ENCODE measurements at places on chromosomes 16 and 17. TPM values are rescaled to one million over a fixed set of nuclear protein-coding genes. Genes with fewer than 3 reads are reported as not detected.
A peak's percentile ranks its signal among the peaks of the same experiment; 100 is the strongest.

- no peaks in the 10 kb centered on the region for H3K36me3 ChIP-seq
- no peak for DNase-seq
- no peak overlapping the region for H3K4me3 ChIP-seq
- no peaks in the 10 kb centered on the region for H3K4me1 ChIP-seq
- no peaks in the 10 kb centered on the region for H3K27me3 ChIP-seq
These were observed 30.5 kb downstream of the PLCG2 start for GRCh38 chr16:81809567-81809966.

GRCh38 chr17:39643271-39643670 lies 6.3 kb downstream of the STARD3 start:
- no peaks in the 10 kb centered on the region for H3K36me3 ChIP-seq
- H3K27me3 ChIP-seq, result no peaks in the 10 kb centered on the region
- H3K4me3 ChIP-seq, result no peak overlapping the region
- H3K4me1 ChIP-seq, result peaks cover 15% of the 10 kb centered on the region
- H3K27ac ChIP-seq, result no peak overlapping the region

DNA sequence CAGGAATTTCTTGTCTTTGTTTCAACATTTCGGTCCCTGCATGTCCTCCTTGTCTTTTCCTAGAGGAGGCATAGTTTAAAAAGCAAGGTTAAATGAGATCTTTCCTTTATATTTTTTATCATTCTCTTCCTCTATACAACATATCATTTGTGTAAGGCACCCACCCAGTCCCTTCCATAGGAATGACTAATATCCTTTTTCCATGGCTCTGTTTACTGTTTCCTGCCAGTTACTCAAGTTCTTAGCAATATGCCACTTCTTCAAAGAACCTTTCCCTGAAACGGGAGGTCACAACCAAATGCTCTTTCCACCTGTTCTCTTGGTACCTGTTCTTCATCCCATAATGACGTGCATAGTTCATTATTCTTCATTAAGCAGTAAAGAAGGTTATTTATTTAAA lies 1237.1 kb upstream of the GOT2 start:
- no peak for DNase-seq
- H3K4me1 ChIP-seq, result no peaks in the 10 kb centered on the region
- no peak overlapping the region for H3K27ac ChIP-seq
- H3K4me3 ChIP-seq, result no peak overlapping the region
- no peaks in the 10 kb centered on the region for H3K36me3 ChIP-seq

DNA sequence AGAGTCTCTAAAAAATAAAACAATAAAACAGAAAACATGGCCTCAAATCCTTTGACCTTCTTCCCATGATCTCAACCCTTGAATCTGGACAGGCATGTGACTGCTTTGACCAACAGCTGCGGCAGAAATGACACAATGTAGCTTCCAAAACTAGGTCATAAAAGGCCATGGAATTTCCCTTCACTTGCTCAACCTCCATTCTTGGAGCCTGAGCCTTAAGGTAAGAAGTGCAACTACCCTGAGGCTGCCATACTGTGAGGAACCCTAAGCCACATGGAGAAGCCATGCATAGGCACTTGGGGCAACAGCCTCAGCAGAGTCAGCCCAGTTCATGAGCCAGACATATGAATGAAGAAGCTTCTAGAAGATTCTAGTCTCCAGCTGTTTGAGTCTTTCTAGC lies 75.7 kb upstream of the BRD7 start:
- H3K36me3 ChIP-seq, result no peaks in the 10 kb centered on the region

GRCh38 chr17:64788286-64789060 lies 126.4 kb upstream of the SMURF2 start:
- no peak overlapping the region for H3K27ac ChIP-seq
- DNase-seq, result no peak

DNA sequence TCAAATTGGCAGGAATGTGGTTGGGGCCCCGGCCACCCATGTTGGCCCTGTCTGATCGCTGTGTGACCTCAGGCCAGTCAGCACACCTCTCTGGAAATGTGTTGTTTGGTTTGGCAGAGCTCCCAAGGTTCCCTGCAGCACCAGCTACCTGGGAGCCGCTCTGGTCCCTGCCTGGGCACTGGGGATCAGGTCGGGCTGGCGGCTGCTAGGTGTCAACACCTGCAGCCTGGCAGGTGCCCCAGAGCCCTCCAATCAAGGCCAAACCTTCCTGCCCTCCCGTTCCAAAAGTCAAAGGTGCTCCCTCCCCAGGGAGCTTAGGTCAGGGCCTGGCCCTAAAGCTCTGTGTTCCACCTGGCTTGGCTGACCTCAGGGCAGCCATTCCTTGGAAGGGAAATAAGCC lies 55.9 kb downstream of the ZDHHC7 start:
- no peak overlapping the region for H3K27ac ChIP-seq
- H3K4me3 ChIP-seq, result no peak overlapping the region
- no peak for DNase-seq
- no peaks in the 10 kb centered on the region for H3K27me3 ChIP-seq
- no peaks in the 10 kb centered on the region for H3K36me3 ChIP-seq
- peaks cover 13% of the 10 kb centered on the region for H3K4me1 ChIP-seq

DNA sequence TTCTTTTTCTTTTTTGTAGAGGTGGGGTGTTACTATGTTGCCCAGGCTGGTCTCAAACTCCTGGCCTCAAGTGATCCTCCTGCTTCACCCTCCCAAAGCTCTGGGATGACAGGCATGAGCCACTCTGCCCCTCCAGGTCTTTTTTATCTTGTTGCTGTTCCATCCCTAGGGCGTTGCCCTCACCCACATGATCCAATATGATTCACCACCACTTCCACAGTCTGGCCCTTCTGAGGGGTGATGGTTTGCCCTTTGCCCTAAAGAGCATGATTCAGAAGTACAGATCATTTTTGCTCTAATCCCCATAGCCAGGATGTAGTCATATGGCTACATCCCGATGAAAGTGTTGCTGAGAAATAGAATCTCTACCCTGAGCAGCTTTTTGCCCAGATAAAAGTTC lies 18.8 kb downstream of the STX4 start:
- no peaks in the 10 kb centered on the region for H3K4me1 ChIP-seq
- DNase-seq, result peak; percentile 54
- H3K4me3 ChIP-seq, result no peak overlapping the region
- no peaks in the 10 kb centered on the region for H3K36me3 ChIP-seq

DNA sequence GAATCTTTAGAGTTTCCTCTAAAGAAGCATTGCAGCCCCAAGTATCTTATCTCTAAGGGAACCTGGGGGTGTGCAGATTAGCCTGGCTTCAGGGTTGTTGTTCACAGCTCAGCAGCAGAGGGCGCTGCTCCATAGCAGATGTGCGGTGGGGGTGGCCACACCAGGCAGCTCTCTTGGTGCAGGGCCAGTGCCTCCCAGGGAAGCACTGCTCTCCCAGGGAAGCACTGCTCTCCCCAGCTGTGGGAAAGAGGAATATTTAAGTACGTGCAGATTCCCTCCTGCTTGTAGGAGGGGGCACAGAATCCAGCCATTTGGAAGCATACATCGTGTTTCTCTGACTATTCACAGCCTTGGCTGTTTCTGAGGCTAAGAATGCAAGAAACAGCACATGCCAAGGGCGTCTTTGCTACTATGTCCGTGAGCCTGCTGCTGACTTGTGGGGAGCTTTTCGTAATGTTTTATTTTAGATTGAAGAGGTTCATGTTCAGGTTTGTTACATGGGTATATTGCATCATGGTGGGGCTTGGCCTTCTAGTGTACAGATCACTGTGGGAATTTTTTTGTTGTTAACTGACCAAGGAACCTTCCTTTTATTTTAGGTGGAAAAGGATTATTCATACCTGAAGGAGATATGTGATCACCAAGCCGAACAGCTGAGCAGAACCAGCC lies 217.8 kb downstream of the SPECC1 start:
- H3K27ac ChIP-seq, result no peak overlapping the region
- no peaks in the 10 kb centered on the region for H3K27me3 ChIP-seq
- peaks cover 16% of the 10 kb centered on the region for H3K4me1 ChIP-seq
- H3K36me3 ChIP-seq, result no peaks in the 10 kb centered on the region

GRCh38 chr17:32157225-32157624 lies 14.9 kb downstream of the RHOT1 start:
- no peak overlapping the region for H3K4me3 ChIP-seq
- H3K4me1 ChIP-seq, result no peaks in the 10 kb centered on the region
- no peak overlapping the region for H3K27ac ChIP-seq
- DNase-seq, result no peak

GRCh38 chr16:563072-563644 lies 3.0 kb downstream of the PRR35 start:
- H3K27me3 ChIP-seq, result no peaks in the 10 kb centered on the region
- H3K4me1 ChIP-seq, result no peaks in the 10 kb centered on the region
- H3K36me3 ChIP-seq, result no peaks in the 10 kb centered on the region
- DNase-seq, result no peak
- no peak overlapping the region for H3K27ac ChIP-seq

Gene NRN1L
- 5.1 TPM for total RNA-seq

Gene ZNF287
- total RNA-seq, result 6.9 TPM

Gene IRX3
- total RNA-seq, result 10.5 TPM

Gene ABCA8
- total RNA-seq, result 349 TPM

Gene HOXB6
- 2.9 TPM for total RNA-seq

Gene SLC5A10
- not detected for total RNA-seq
